ENCODE measurements at places on chromosomes 6 and 20. TPM values are rescaled to one million over a fixed set of nuclear protein-coding genes. Genes with fewer than 3 reads are reported as not detected.

DNA sequence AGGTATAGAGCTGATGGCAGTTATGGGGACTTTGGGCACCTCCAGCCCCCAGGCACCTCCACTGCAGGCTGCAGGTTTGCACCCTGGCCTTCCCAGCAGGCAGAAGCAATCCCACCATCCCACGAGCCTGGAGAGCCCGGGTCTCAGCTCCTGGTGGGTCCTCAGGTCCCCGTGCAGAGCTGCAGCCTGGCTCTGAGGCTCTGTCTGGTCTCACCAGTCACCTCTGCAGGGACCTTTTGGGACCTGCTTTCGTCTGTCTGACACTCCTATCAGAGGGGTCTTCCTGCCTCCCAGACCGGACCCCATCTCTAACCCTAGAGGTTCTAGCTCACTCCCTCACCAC, 41.9 kb downstream of the FGD2 start:
- no peak for DNase-seq

DNA sequence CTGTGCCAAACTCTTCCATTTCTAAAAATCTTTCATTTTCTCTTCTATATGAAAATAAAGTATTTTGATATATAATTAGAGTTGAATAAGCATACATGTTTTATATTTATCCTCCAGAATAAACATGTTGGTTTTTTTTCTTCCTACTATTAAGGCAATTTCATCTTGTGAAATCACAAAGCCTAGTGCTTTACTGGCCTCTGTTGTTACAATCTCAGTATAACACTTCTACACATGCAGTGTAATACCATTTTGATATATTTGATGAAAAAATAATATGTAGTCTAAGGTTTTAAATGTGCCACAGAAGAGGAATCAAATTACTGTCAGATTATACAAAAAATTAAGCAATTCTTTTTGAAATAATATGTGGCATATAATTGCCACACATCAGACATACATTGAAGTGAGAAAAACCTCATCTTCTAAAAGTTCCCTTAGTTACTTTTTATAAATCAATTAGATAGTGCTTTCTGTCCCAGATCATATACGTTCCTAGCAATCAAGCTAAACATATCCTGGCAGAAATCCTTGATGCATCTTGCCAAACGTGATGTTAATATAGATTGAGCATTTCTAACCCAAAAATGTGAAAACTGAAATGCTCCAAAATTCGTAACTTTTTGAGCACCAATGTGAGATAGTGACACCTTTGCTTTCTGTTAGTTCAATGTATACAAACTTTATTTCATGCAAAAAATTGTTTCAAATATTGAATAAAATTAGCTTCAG, 225.1 kb upstream of the MANEA start:
- no peak for DNase-seq

GRCh38 chr6:34922177-34922663, 33.2 kb downstream of the ANKS1A start:
- no peak for DNase-seq

DNA sequence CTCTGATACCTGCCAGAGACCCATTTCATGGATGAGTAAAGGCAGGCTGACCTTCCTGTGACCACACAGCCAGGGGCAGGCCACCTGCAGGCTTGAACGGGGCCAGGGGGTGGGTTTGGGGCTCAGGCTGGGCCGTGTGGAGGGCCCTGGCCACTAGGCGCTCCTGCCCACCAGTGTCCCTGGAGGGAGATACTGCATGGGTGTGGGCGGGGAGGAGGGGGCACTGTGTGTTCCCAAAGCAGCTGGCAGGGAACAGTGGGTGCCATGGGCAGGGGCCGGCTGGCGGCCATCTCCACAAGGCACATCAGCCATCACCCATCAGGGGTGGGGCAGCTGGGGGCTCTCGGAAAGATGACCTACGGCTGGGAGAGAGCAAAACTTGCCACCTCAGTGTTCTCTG, 15.4 kb downstream of the SRC start:
- DNase-seq, result no peak

DNA sequence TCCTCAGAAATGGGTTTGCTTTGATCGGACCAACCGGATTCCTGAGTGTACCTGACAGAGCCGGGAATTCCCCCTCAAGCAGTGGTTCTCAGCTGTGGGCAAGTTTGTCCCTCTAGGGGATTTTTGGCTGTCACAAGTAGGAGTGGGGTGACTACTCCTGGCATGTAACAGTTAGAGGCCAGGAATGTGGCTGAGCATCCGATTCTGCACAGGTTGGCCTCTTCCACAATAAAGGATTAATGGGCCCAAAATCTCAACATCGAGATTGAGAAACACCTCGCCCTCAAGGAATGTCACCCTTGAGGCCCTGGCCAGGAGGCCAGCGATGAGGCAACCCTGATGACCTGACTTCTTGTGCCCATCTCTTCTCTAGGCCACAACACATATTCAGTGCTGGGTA, 7.9 kb downstream of the AGPAT4 start:
- no peak for DNase-seq

- DNase-seq, result no peak
Observed at GRCh38 chr6:209432-210103, 82.7 kb upstream of the DUSP22 start.

DNA sequence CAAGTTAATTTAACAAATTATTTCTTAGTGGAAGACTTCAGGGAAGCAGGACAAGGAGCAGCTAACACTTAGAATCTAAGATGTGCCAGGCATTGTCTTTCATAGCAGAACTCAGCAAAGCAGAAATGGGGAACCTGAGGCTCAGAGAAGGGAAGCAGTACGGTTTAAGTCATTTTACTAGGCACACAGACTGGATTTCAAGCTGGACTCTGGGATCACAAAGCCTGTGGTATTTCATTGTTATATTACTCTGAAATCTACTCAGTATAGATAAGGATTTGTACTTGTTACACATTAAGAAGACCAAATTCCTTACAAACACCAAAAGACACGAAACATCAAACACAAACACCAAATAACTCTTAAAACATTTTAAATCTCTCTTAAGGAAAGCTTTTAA, 199.6 kb downstream of the ISM1 start:
- DNase-seq, result no peak

GRCh38 chr6:143349530-143349929, 101.0 kb downstream of the ADAT2 start:
- no peak for DNase-seq

- DNase-seq, result no peak
Observed at GRCh38 chr6:34657307-34657978, 39.1 kb downstream of the ILRUN start.

- no peak for DNase-seq
Observed at GRCh38 chr6:165181951-165182414, 127.4 kb downstream of the C6orf118 start.

GRCh38 chr20:33127422-33128097, 40.4 kb upstream of the BPIFA2 start:
- DNase-seq, result no peak

DNA sequence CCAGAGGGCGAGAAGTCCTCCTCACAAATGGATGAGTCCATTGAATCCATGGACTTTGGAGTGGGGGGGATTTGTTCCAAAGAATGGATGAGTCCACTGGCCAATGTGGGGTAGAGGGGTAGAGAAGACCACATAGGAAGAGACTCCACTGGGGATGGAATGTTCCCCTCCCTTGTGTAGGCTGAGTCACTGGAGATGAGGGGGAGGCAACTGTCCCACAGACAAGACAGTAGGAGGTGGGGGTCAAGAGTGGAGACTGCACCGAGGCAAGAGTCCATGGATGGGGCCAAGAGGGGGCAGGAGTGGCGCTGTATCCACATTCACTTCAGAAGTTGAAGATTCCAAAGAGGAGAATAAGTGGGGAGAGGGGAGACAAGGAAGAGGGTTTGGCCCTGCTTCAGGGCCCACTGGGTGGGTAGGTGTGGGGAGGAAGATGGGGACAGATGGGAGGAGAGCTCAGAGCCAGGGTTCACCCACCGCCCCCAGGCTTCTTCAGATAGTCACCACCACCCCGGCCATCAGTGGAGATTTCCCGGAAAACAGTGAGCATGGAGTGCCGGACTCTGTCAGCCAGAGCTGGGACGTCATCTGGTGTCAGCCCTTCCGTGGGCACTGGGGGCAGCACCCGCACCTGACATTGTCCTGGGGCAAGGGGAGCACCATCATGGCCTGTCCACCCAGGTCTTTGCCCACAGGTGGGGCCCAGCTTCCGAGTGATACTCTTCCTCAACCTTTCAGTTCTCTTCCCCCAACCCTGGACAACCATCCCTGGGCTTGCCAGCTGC, 4.6 kb downstream of the EGFL8 start:
- no peak for DNase-seq

- no peak for DNase-seq
Observed at GRCh38 chr6:163333701-163334663, 80.5 kb upstream of the QKI start.

- no peak for DNase-seq
Observed at GRCh38 chr6:51459958-51460357, 627.5 kb downstream of the PKHD1 start.

DNA sequence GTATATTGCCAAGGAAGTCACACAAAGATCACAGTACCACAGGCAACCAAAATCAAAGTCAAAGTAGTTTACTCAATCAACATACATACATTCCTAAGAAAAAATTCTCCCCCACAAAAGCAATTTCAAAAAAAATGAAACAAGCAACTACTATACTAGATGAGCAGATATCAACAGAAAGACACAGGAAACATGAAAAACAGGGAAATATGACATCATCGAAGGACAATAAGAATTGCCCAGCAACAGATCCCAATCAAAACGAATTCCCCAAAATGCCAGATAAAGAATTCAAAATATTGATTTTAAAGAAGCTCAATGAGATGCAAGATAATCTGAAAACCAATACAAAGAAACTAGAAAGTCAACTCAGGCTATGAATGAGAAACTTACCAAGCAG, 219.7 kb upstream of the TAB2 start:
- no peak for DNase-seq

DNA sequence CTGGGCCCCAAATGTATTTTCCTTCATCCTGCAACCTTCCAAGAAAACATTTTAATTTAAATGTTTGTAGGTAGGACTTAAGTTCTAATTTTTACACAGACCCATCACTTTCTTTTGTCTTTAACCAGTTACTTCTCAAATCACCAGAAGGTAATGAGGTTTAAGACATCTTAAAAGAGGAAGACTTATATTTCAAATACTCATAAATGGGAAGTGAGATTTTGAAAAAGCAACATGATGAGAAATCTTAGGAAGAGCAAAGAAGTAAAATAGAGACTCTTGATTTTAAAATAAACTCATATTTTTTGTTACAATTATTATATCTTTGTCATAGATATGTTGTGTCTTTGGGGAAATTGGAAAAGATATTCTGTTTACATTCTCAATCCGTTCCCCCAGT, 82.3 kb downstream of the SYNE1 start:
- no peak for DNase-seq

DNA sequence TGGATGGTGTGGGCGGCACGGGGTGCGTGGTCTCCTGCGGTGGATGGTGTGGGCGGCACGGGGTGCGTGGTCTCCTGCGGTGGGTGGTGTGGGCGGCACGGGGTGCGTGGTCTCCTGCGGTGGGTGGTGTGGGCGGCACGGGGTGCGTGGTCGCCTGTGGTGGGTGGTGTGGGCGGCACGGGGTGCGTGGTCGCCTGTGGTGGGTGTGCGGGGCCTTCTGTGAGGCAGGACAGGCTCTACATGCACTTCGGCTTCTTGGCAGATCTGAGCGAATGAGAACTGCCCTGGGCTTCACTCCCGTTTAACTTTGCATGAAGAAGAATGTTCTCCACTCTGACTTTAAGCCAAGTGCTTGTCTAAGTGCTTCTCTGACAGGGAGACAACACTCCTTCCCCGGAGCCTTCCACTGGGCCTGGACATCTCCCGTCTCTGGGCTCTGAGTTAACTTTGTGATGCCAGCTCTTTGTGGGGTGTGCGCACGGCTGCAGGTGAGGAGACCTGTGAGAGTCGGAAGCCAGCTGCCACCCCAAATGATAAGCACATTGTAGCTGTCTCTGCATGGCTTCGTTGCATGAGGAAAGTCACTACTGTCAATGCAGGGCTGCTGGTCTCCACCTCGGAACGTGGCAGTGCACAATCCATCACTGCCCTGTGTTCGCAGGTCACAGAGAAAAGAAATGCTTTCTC, 244.8 kb downstream of the DLL1 start:
- no peak for DNase-seq

GRCh38 chr6:115914098-115914497, 146.6 kb downstream of the FRK start:
- DNase-seq, result no peak

GRCh38 chr20:1186367-1186991, 1.7 kb upstream of the TMEM74B start:
- DNase-seq, result no peak

DNA sequence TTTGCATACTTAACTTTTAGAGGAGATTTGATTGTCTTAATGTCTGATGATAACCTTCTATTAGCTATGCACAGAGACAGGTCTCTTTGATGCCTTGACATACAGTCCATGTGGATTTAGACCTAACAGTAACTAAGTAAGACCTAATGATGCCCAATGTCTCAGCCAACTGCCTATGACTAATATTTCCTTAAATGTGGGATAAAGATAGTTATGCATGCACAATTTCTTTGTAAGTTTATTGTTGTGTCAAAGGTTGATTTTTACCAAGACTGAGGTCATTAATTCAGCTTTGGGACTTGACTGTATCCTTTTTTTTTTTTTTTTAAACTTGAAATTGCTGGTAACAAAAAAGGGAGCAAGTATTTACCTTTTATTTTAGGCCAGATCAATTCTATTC, 450.0 kb downstream of the HAO1 start:
- DNase-seq, result no peak

DNA sequence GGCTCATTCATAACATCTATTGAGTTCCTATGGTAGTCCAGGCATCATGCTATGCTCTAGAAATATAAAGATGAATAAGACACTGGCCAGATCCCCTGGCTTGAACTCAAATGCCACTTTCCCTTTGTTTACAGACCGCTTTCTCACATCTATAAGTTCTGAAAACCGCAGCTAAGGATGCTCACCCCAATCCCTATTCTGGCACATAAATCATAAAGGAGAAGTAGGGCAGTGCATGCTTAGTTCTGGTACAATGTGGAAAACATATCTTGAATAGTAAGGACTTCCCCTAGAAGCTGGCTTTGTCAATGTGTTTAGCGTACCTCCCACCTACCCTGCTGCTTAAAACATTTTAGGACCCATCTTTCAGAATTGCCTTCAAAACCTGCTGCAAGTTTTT, 26.4 kb downstream of the MRS2 start:
- no peak for DNase-seq

DNA sequence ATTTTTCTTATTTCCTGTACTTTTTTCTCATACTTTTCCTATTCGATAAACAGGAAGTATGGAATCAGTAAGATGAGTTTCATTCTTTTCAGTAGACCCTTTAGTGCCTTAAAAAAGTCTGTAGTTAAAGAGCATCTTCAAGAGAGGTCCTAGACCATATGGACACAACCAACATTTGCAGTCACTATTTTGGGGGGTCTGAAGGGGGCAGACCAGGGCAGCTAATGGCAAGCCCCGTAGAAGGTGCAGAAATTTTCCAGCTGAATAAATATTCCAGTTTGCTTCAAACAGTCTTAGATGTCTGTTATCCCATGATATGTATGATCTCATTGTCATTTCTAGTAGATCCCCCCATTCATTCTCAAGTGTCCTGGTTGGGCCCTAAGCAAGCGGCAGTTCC, 52.8 kb downstream of the MAP3K5 start:
- no peak for DNase-seq

Gene THBD
- 93.4 TPM for total RNA-seq

Gene GABRR2
- total RNA-seq, result not detected

Gene SUMO4
- total RNA-seq, result 2.3 TPM

Gene UBE3D
- 5.3 TPM for total RNA-seq

Gene MACROD2
- 1.8 TPM for total RNA-seq

Gene FKBP1C
- total RNA-seq, result not detected

Gene FBXO30
- 8.2 TPM for total RNA-seq

Gene WFDC12
- 0.44 TPM for total RNA-seq

Gene ADGB
- total RNA-seq, result not detected

Gene WFDC6
- total RNA-seq, result not detected

Gene ECT2L
- not detected for total RNA-seq

Gene KIAA0408
- 16.4 TPM for total RNA-seq

All from esophagus squamous epithelium (tissue), 5 donors.